ENCODE measurements at places on chromosomes 4 and X. TPM values are rescaled to one million over a fixed set of nuclear protein-coding genes. Genes with fewer than 3 reads are reported as not detected.

DNA sequence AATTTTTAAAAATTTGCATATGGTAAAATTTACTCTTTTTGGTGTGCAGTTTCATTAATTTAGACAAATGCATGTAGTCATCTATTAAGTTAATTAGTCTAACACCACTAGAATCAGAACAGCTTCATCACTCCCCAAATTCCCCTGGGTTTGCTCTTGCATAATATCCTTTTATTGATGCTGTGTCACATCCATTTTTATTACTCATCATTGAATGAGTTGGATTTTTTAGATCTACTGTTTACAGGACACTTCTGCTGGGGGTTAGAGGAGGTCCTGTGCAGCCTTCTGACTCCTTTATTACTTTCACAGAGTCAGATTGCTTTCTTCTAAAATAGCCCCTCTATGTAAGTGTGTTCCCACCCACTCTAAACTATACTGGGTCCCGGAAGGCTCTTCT lies 65.9 kb downstream of the MTHFD2L start:
- no peak for DNase-seq

DNA sequence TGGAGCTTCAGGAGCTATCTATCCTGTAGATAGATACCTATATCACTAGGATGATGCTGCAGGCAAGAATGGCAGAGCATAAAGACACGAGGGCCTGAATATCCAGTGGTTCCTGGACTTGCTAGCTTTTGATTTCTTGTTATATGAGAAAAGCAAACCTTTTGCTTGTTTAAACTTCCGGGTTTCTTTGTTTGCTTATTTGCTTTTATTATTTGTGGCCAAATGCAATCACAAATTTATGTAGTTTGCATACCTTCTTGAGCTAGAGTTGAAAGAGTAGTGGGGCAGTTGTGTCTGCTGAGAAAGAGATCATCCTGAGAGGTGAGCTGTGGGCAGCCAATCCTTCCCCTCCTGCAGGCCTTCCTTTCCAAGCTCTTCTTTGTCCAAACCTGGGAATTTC lies 245.7 kb downstream of the AR start:
- no peak for DNase-seq

GRCh38 chr4:122633211-122633610 lies 12.3 kb upstream of the IL21 start:
- no peak for DNase-seq

- DNase-seq = no peak
Measured at GRCh38 chrX:80576806-80577533, 156.7 kb downstream of the TENT5D start.

GRCh38 chr4:85514117-85514516 lies 39.2 kb downstream of the ARHGAP24 start:
- no peak for DNase-seq

DNA sequence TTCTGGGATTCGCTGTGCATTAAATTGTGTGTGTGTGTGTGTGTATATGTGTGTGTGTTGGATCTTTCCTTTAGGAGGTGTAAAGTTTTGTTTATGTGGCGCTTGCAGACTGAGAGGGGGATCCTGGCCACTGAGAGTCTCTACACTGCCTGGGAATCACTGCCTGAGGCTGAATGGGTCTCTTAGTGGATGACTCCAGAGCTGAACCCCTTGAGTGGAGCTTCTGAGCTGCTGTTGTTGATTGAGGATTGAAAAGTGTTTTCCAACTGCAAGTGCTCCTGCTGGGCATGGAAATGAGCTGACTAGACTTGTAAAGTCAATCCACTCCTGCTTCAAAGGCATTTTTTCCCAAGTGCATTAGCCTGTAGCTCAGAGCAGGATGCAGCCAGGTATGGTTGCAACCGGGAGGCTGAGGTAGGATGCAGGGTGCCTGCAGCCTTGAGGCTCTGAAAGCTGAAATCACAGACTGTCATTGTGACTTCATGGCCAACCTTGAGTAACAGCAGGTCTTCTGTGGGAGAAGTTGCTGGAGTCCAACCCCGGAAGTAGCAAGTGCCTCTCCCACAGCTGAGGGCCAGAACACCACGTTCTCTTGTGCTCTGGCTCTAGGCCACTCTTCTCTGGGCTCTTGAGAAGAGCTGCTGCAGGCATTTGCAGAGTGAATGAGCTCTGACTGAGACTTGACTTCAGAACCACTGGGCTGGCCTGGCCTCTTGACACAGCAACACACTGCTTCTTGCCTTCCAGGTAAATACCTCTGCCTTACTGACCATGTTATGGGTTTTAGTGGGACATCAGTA lies at the start of gene TBX22:
TBX22 (plus strand) TSS at position 613 of the 800 bp plus-strand sequence. CDS start 7,517 bp downstream, outside the sequence.
- DNase-seq = peak; percentile 55

GRCh38 chrX:15059474-15059873 lies 186.3 kb downstream of the MOSPD2 start:
- no peak for DNase-seq

- DNase-seq = no peak
Measured at GRCh38 chrX:47745416-47745815, 86.4 kb upstream of the UXT start.

DNA sequence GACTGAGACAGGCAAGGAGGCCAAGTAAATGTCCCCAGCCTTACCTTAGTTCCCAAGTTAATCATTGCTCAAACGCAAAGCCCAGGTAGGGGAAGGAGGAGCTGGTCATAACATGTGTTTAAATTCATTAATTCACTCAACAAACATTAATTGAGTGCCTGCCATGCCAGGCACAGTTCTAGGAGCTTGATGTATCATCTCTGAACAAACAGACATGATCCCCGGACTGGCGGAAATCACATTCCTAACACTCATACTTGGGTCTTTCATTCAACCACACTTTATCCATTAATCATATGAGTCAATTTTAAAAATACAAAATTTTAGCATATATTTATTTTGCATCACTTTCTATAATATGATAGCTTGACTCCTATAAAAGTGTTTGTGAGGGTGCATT lies 335.3 kb upstream of the NOCT start:
- DNase-seq = no peak

- DNase-seq = no peak
Measured at GRCh38 chr4:121336706-121337105, 44.1 kb downstream of the QRFPR start.

GRCh38 chr4:181307824-181308223 lies 935.4 kb upstream of the TENM3 start:
- DNase-seq = no peak

DNA sequence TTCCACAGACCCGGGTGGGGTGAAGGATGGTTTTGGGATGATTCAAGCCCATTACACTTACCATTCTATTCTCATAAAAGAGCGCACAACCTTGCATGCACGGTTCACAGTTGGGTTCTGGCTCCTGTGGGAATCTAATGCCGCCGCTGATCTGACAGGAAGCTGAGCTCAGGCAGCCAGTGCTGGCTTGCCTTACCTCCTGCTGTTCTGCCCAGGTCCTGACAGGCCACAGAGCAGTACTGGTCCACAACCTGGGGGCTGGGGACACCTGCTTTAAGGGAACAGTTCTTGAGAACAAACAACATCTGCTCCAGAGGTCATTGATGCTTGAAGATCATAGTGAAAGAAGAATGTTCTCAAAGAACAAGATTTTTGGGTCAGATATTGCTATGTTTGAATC lies 8.0 kb upstream of the HS3ST1 start:
- DNase-seq = no peak

GRCh38 chr4:101174679-101175345 lies 172.5 kb downstream of the PPP3CA start:
- no peak for DNase-seq

GRCh38 chr4:113153529-113154101 lies 104.2 kb downstream of the ANK2 start:
- no peak for DNase-seq

DNA sequence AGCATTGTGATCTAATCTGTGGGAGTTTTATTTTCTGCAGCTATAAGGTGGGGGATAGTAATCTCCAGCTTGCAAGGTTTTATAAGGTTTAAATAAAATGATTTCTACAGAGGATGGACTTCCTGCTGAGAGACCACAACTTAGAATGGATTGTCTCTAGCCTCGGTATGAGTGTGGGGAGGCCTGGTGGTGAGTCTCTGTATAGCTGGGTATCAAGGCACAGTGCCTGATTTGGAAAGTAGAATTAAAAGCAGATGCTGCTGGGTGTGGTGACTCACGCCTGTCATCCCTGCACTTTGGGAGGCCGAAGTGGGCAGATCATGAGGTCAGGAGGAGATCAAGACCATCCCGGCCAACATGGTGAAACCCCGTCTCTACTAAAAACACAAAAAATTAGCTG lies 162.0 kb upstream of the GATB start:
- DNase-seq = no peak

GRCh38 chr4:121053601-121054143 lies 18.7 kb downstream of the NDNF start:
- peak; percentile 35 for DNase-seq

GRCh38 chr4:53137468-53137867 lies 228.4 kb downstream of the SCFD2 start:
- no peak for DNase-seq

- no peak for DNase-seq
Measured at GRCh38 chr4:117376692-117377091, 291.3 kb upstream of the TRAM1L1 start.

DNA sequence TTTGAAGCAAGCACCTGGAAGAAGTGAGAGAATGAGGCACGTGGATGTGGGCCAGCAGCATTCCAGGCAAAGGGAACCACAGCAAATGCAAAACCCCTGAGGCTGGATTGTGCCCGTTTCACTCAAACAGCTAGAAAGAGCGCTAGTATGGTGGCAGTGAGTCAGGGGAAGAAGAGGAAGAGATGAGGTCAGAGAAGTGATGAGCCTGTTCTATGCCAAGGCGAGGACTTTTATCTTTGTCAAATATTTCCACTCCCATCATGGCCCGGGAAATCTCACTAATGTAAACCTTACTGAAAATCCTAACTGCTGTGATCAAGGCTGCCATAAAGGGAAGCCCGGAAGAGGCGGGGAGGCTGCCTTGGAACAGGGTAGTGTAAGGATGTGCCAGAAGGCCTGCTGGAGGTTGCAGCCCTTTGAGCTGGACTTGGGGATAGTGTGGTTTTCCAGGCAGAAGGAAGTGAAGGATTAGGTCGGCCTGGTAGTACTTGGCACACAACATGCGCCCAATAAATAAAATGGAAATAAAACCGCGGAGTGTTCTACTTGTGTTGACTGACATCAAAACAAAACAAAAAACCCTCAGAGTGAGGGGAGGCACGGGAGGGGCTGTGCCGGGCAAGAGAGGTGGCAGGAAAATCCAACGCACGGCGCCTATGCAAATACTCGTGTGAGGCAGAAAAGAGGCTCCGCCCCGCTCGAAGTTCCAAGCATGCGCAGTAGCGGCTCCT lies 1.2 kb upstream of the CDK16 start:
- no peak for DNase-seq

DNA sequence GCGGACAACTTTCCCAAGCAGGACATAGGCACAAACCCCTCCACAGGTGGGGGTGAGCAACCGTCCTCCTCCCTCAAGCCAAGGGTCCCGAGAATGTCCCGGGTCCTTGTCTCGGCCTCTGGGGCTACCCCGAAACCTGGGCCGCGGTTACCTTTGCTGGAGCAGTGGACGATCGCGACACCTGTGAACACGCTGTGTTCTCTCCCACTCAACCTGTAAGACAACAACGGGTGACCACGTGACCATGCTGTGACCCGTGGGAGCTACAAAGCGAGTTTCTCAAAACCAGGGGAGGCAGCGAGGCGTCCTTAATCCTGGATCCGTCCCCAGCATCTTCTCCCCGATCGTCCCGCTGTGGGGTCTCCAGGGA lies 17.9 kb downstream of the ASMTL start:
- no peak for DNase-seq

GRCh38 chrX:8820910-8821527 lies 19.8 kb upstream of the FAM9A start:
- no peak for DNase-seq

DNA sequence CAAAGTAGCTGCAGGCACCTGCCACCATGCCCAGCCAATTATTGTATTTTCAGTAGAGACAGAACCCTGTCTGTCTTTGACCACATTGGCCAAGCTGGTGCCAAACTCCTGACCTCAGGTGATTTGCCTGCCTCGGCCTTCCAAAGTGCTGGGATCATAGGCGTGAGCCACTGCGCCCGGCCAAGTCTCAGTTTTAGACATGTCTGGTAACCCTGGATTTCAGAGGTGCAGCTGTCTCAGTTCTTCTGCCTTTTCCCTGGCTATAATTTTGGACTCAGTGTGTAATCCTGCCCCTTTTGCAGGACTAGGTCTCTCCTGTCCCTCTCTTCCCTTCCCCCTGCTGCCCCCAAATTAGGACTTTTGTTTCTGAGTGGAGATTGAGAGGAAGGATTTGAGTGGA lies 46.6 kb downstream of the FAM193A start:
- DNase-seq = no peak

DNA sequence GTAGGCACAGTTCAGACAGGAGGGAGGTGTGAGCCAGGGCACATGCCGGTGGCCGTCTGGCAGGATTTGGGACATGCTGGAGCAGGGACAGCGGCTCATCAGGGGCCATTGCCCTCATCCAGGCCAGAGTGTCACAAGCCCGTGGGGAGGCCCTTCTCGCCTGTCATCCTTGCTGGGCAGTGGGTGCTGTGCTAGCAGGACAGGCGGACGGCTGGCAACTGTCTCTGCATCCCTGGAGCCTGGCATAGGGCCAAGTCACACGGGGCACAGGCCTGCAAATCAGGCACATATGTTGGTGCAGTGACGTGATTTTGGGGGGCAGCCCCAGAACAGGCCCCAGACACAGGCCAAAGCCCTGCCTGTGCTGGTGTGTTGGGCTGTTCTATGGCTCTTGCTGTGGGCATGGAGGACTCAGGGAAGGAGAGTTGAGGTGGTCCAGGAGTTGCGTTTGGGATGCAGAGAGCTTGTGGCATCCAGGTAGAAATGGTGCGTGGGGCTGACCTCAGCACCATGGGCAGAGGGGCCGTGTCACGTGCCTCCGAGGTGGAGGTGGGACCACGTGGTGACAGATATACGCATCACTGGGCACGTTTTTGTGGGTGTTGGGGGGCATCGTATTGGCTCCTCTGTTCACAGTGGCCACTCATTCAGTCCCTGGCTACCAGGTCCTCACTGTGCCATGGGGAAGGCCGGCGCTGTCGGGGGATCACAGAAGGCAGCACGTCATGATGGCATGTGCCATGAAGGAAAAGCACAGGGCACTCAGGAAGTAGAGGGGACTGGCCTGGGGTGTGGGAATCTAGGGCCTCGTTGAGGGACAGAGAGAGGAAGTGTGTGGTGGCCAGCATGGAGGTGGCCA lies 14.6 kb upstream of the MSANTD1 start:
- DNase-seq = no peak

GRCh38 chrX:34341258-34341657 lies 209.1 kb upstream of the FAM47A start:
- DNase-seq = no peak

- DNase-seq = no peak
Measured at GRCh38 chrX:17470136-17470535, 95.1 kb downstream of the NHS start.

DNA sequence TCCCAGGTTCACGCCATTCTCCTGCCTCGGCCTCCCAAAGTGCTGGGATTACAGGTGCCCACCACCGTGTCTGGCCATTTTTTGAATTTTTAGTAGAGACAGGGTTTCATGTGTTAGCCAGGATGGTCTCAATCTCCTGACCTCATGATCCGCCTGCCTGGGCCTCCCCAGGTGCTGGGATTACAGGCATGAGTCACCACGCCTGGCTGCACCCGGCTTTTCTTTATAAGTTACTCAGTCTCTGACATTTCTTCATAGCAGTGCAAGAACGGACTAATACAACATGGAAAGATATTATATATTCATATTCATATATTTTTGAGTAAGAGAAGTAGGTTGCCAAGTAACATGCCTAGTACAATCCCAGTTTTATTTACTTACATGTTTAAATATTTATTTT lies 22.9 kb downstream of the SHROOM3 start:
- DNase-seq = no peak

Gene ZNF711
- 10.1 TPM for total RNA-seq

Gene TEX13C
- not detected for total RNA-seq

Gene SPANXN5
- total RNA-seq = not detected

Gene PLAC8
- total RNA-seq = 2.8 TPM

Gene FANCB
- total RNA-seq = 1.1 TPM

Gene PABPC1L2B
- total RNA-seq = not detected

Gene SLC10A4
- not detected for total RNA-seq

All from right cardiac atrium (tissue), 5 donors.